ENCODE measurements at places on chromosomes 12 and 14.
A peak's percentile ranks its signal among the peaks of the same experiment; 100 is the strongest.

DNA sequence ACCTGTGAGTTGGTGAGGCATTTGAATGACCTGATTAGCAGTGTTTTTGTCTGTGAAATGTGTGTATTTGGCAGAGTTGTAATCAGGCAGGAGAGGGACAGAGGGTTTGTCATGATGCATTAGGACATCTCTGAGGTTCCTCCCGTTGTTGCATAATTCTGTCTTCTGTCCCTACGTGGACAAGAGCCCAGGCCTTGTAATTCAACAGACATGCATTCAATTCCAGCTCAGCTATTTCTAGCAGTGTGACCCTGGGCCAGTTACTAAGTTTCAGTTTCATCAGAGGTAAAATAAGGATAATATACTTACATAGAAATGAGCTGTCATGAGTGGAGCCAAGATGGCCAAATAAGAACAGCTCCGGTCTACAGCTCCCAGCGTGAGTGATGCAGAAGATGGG, 208.6 kb downstream of the SLC38A4 start:
- no peak for DNase-seq

DNA sequence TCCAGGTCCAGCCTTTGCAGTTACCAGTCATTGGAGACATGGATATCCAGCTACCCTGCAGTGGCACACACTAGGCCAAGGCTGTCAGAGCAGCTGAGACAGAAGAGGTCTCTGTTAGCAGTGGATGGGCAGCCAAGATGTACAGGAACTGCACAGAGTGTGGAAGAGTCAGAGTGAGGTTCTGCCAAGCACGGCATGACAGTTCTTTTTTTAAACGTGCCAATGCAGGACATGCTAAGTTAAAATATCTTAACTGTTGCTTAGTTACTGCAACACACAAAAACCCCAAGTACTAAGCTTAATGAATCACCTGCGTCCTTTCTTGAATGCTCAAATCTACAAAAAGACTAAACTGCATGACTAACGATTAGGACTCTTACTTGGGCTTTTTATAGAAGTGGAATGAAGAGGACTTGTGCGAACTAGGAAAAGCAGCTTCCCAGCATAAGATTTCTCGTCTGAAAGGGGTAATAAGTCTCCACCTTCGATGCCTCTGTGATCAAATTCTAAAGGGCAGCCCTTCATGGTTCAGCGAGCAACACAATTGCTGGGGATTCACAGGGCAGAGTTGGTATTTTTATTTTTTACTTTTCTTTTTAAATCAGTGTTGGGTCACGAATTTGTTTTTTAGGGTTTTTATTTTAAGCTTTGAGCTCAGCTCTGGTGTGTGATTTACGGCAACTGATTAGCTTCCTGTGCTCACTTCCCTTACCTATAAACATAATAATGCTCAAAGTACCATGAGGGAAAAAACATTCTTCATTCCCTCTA, 20.6 kb downstream of the MAPK1IP1L start:
- peak; percentile 52 for DNase-seq

GRCh38 chr12:25248732-25249131, 2.0 kb downstream of the KRAS start:
- no peak for DNase-seq

- no peak for DNase-seq
Measured at GRCh38 chr12:51056242-51056641, 8.1 kb downstream of the LETMD1 start.

GRCh38 chr12:119447618-119448017, 113.1 kb downstream of the CCDC60 start:
- no peak for DNase-seq

DNA sequence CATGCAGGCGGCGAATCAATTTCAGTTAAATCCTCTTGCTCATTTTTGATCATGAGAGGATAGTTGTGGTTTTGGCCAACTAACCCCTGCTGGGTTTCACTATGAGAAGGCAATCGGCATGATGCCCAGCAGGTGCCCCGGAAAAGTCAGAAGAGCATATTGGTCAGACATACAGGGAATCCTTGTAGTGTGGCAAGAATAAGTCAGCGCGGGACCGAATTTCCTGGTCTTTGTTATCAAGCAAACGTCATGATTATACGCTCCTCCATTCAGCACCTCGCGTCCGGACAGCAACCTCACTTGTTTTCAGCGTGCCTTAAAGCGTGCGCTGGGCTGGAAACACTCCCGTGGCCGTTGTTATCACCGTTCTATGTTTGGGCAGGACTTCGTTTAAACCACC, 1.8 kb downstream of the TBC1D30 start:
- peak; percentile 47 for DNase-seq

GRCh38 chr14:33455654-33456345, 495.1 kb downstream of the EGLN3 start:
- DNase-seq, result no peak

- no peak for DNase-seq
Measured at GRCh38 chr12:125684968-125685790, 619.9 kb downstream of the AACS start.

DNA sequence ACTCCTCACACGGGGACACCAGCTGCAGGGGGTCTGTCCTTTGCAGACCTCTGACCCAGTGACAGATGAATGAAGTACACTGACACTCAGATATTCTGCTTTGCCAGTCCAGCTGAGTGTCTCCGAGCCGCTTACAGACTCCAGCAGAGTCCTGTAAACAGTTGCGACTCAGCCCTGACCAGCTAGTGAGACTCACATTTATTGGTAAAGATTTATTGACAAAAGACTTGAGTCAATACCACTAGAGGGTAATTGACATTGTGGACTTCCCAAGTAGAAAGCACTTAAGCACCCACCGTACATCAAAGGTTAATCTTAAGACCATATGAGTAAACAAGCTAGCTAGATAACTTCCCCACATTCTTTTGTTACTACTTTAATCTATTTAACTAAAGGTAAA, 9.8 kb upstream of the FKBP4 start:
- no peak for DNase-seq

- DNase-seq, result no peak
Measured at GRCh38 chr14:94700336-94700735, 69.6 kb downstream of the GSC start.
